ACHN (cell line): ENCODE measurements at places on chromosomes 16 and 17.

- peak; percentile 76 for DNase-seq
Measured at GRCh38 chr17:45127548-45128300, 4.6 kb downstream of the PLCD3 start.

DNA sequence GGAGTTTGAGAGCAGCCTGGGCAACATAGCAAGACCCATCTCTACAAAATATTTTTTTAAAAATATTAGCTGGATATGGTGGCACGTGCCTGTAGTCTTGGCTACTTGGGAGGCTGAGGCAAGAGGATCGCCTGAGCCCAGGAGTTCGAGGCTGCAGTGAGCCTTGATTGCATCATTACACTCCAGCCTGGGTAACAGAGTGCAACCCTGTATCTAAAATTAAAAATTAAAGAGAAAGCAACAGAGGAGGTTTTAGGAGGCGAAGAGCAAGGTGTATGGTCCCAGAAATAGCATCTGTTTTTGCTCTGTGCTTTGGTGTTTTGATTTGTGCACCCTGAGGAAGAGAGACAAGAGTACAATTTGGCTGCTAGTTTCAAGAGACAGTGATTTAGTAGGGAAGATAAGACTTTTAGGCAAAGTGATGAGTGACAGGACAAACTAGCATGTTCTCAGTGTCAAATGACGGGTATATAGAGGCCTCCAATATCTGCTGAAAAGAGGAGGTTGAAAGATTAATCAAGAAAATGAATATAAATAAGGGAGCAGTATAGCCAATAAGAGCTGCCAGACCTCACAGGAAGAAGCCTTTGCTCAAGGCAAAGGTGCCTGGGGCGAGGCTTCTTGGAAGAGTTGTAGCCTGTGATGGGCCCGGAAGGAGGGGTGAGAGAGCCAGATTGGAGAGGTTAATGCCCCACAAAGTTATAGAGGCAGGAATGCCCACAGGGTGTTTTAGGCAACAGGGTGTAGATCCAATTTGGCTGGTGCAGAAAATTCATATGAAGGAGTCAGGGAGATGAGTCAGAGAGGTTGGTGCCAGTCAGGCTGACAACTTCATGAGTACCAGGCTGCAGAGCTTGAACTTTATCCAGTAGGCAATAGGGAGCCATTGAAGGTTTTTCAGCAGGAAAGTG lies 11.4 kb downstream of the HLF start:
- no peak for DNase-seq

DNA sequence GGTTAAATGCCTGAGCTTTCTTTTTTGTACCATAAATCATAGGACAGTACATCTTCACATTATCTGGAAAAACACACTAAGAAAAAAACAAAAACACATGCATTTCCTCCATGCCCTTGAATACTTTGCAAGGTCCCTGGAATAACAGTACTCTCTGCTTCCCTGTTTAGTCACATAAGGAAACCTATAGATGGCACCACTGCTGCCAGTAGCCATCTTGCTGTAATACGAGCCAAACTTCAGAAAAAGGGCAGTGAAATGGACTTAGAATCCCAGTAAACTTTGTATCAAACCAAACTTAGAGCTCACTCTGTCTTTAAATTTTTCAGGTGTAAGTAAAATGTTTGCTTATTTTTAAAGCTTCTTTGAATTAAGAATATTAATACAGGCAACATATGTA lies 435.5 kb downstream of the KCNJ2 start:
- DNase-seq: no peak

- DNase-seq: no peak
Measured at GRCh38 chr16:52466994-52467393, 79.9 kb downstream of the TOX3 start.
